Lung (tissue), 17 donors: ENCODE measurements at places on chromosomes 12 and 14.
A peak's percentile ranks its signal among the peaks of the same experiment; 100 is the strongest.

DNA sequence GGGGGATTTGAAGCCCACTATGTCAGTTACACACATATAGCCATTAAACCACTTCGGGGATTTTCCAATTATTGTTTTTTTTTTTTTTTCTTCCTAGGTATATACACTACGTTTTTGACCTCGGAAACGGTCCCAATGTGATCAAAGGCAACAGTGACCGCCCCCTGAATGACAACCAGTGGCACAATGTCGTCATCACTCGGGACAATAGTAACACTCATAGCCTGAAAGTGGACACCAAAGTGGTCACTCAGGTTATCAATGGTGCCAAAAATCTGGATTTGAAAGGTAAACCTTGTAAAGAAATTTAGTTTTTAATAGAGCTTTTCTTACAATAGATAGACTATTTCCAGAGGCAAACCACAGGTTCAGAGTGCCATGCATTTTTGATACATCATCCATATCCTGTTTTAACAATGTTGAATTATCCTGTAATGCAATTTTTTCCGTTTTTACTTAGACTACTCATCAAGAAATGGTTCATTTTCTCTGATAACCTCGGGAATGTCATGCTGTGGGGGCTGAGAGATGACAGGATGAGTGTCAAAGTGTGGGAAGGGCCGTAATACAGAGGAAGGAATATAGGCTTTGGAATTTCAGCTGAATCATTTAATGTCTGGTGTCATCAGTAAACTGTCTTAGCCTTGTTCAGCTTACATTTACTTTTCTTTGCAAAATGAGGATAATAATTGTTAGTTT, 797.1 kb downstream of the NRXN3 start:
- no peak for DNase-seq
- H3K36me3 ChIP-seq = no peaks in the 10 kb centered on the region
- H3K4me3 ChIP-seq = no peak overlapping the region
- peaks cover 5% of the 10 kb centered on the region for H3K4me1 ChIP-seq
- H3K27me3 ChIP-seq = no peaks in the 10 kb centered on the region

DNA sequence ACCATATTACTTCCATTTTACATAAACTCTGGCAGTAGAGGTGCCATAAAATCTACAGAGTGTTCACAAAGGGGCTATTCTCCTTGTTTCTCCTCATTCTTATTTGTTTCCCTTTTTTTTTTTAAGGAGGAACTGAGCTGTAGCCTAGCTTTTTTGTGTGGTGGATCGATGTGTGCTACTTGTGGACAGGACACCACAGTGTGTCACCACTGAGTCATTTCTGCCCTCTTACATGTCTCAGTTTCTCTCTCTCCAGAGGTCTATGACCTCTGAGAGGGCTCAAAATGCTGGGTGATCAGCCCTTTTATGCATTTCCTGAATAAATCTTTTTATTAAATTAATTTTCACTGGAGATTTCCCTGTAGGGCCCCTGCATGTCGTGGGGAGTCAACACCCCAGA, 370.2 kb downstream of the ADGRD1 start:
- H3K27ac ChIP-seq = no peak overlapping the region
- H3K4me1 ChIP-seq = no peaks in the 10 kb centered on the region
- no peak overlapping the region for H3K4me3 ChIP-seq
- H3K36me3 ChIP-seq = no peaks in the 10 kb centered on the region

GRCh38 chr12:70543444-70543843, 93.8 kb downstream of the PTPRB start:
- H3K27me3 ChIP-seq = no peaks in the 10 kb centered on the region
- no peaks in the 10 kb centered on the region for H3K36me3 ChIP-seq
- peaks cover 3% of the 10 kb centered on the region for H3K4me1 ChIP-seq
- H3K4me3 ChIP-seq = no peak overlapping the region
- H3K27ac ChIP-seq = no peak overlapping the region

- peak; percentile 67 for DNase-seq
- H3K27me3 ChIP-seq = no peaks in the 10 kb centered on the region
- H3K4me3 ChIP-seq = no peak overlapping the region
- no peaks in the 10 kb centered on the region for H3K4me1 ChIP-seq
- H3K36me3 ChIP-seq = no peaks in the 10 kb centered on the region
- H3K27ac ChIP-seq = no peak overlapping the region
These were observed 143.7 kb upstream of the DIO2 start for GRCh38 chr14:80354860-80355581.

- H3K4me1 ChIP-seq = peaks cover 16% of the 10 kb centered on the region
- H3K4me3 ChIP-seq = no peak overlapping the region
- no peaks in the 10 kb centered on the region for H3K27me3 ChIP-seq
- DNase-seq = peak; percentile 23
These were observed 108.3 kb downstream of the CRADD start for GRCh38 chr12:93785249-93786010.

GRCh38 chr12:12915656-12916055, 24.3 kb downstream of the GPRC5A start:
- H3K27me3 ChIP-seq = no peaks in the 10 kb centered on the region
- H3K4me1 ChIP-seq = no peaks in the 10 kb centered on the region
- no peak overlapping the region for H3K4me3 ChIP-seq
- no peak overlapping the region for H3K27ac ChIP-seq
- no peak for DNase-seq
